CD4-positive, alpha-beta T cell treated with Interleukin-12 subunit alpha and Interleukin-12 subunit beta, for 1 hour (primary cell): ENCODE measurements at places on chromosomes 2 and 18.

DNA sequence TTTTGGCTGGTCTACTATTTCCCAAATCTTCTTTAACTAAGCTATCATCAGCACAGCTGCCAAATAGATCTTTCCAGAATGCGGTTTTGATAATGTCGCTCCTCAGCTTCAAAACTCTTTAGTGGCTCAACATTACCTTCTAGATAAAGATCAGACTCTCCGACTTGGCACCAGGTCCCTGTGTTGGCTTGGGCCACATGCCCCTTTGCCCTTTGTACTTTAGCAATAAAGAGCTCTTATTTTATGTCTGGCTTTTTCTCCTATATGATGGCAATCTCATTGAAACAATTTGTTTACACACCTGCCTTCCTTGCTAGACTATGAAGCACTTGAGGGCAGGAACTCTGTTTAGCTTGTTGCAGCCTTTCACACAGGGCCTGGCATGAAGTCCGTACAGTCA is 128.9 kb upstream of the GATA6 start:
- no peak for DNase-seq

- no peak for DNase-seq
These were observed 32.1 kb upstream of the PAX3 start for GRCh38 chr2:222330910-222331309.

- no peak for DNase-seq
These were observed 179.8 kb upstream of the HAAO start for GRCh38 chr2:42971947-42972736.

GRCh38 chr2:7837237-7837760 is 844.6 kb upstream of the ID2 start:
- DNase-seq, result no peak

- no peak for DNase-seq
These were observed 2.1 kb upstream of the SNED1 start for GRCh38 chr2:240996161-240996833.

GRCh38 chr2:235990344-235990743 is 177.8 kb downstream of the GBX2 start:
- DNase-seq, result no peak

- DNase-seq, result no peak
These were observed 201.2 kb downstream of the SUCLG1 start for GRCh38 chr2:84257831-84258230.

- no peak for DNase-seq
These were observed 34.5 kb downstream of the BCL2 start for GRCh38 chr18:63284827-63285733.

DNA sequence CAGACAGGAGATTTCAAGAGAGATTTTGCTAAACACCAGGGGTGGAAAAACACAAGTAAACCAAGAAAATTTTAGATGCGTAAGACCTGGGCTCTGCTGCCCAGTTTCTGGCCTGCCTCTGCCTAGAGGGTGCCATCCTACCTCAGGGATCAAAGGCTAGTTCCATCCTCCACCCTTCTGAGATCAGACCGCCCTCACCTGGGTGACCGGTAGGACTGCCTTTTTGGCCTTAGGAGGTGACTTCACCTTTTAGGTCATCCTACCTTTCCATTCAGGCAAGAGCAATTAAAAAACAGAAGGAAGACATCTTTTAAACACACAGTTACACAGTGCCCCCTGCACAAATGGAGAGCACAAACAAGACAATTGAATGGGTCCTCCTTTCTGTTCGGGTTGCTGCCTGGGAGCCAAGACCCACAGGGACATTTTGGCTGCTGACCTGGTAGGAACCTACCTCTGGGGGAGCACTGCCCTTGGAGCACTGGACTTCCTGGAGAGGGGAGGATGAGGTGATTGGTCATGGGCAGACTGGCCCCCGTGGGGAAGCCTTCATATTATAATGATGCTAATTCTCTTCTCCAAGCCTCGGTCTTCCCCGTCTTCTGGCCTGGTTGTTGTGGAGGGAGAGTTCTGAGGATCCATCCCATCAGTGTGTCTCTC is 3.1 kb downstream of the PSD4 start:
- DNase-seq, result no peak

DNA sequence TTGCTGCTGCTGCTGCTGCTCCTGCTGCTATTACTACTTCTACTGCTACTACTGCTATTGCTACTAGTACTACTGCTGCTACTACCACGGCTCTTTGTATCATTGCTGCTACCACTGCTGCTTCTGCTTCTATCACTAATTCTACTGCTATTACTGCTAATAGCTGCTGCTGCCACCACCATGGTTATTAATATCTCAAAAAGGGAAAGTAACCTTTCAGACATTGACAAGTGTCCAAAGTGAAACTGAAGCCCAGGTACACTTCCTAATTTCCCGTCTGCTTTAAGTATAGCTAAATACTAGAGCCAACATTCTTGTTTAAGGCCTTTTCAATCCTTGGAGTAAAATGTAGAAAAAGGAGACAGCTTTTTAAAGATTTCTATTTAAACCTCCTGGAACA is 45.4 kb upstream of the EHBP1 start:
- DNase-seq, result no peak

DNA sequence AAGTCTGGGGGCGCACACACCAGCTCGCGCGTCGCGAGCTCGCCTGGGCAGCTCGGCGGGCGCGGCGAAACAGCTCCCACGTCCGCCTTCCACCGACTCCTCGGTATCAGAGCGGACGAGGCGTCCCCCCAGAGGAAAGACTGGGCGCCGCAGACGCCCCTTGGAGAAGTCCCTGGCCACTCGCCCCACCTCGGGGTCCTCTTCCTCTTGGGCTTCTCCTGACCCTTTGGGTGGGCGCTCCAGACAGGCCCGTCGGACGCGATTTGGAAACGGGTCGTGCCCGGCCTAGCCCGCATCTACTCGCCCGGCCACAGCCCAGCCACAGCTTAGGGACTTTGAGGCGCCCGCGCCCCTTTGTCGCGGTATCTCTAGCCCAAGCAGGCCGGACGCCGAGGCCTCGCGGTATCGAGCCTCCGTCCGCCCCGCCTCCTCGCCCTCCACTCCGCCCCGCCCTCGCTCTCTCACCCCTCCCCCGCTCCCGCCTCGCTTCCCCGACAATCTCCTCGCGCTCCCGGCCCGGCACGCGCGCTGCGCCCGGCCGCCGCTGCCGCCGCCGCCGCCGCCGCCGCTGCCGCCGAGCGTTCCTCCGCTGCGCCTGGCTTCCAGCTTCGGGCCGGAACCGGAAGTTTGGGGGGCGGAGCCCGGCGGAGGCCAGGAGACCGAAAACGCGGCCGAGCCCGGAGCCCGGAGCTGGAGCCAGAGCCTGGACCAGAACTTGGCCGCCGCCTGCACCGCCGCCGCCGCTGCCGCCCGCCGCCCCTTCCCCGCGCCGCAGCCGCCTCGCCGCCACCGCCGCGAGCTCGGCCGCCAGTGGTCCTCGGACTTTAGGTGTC is 749 bp upstream of the ACVR2A start:
- DNase-seq, result peak; percentile 87

GRCh38 chr2:24618144-24618543 is 127.1 kb downstream of the NCOA1 start:
- DNase-seq, result no peak

DNA sequence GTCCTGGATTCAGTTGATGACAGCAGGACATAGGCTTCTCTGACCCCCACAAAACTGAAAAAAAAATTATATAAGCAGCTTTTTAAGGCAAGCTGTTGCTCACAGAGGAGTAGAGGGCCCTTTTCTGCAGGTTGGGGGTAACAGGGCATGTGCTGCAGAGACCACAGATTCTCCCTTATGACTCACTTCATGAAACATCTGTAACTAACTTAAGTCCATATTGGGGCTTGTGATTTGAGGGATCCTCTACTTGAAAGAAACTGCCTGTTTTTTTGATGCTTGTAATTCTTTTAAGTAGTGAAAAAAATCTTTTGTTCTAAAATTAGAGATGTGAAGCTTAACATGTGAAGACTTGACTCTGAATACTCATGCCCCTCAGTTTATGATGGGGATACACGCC is 33.4 kb downstream of the XRCC5 start:
- no peak for DNase-seq

DNA sequence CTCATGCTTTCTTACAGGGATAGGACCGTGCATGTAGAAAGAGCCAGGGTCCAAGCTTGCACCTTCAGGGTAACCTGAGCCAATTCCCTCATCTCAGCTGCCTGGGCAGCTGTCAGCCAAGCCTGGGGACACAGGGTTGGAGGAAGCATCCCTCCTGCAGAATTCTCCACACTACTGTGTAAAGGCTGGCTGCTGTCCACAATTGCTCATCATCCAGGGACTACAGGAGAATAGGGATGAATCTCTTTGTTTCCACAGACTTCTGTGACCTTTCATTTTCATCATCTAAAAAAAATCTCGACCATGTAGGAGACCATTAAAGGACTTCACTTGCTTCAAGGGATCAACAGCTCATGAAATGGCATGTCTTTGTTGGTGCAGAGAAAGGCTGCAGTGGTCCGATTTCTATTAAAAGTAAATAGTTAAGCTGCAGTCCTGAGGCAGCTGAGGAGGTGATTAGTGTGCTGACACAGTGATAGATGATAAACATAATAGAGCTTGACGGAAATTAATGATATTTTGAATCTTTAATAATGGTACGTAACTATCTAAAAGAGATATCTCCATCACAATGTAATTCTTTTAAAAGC is 74.4 kb upstream of the COPS8 start:
- DNase-seq, result no peak

GRCh38 chr2:157363612-157364101 is 38.0 kb upstream of the ERMN start:
- peak; percentile 15 for DNase-seq

GRCh38 chr18:11883153-11883552 is 25.0 kb downstream of the MPPE1 start:
- DNase-seq, result no peak

DNA sequence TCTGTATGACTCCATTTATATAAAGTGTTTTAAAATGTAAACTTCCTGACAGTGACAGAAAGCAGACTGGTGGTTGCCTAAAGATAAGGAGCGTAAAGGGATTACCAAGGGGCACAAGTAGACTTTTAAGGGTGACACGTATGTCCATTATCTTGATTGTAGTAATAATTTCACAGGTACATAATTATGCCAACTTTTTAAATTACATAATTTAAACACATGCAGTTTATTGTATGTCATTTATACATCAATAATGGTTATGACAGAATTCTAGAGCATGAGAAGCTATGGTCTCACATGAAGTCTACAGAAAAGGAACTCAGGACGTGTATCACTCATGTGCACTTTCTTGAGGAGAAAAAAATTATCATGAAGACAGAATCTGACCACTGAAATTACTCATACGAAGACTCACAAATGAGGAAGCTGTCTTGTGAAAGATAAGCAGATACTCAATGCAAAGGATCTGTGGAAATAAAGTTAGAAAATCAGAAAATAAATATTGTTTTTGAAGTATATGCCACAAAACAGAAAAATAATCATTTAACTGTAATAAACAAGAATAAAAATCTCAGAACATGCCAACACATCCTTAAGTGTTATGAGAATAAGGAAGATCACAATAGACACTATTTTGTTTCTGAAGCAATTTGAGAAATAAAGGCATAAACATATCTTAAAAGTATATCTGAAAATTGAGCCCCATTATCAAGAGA is 84.4 kb downstream of the TMEM131 start:
- no peak for DNase-seq

DNA sequence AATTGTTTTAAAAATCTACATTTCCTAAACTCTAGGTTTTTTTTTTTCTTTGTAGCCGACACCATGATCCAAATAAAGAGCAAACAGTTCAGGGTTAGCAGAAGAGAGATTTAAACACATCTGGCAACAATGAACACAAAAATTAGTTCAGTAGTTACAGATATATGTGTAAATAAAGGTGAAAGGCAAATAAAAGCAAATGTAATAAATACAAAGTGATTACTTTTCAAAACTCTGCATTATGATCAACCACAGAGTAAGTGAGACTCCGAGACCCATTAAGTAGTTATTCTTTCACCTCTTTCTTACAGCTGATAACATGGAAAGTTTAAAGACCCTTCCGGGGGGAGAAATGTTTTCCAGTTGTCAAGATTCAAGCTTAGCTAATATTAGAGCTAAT is 716 bp downstream of the CALCRL start:
- DNase-seq, result no peak

DNA sequence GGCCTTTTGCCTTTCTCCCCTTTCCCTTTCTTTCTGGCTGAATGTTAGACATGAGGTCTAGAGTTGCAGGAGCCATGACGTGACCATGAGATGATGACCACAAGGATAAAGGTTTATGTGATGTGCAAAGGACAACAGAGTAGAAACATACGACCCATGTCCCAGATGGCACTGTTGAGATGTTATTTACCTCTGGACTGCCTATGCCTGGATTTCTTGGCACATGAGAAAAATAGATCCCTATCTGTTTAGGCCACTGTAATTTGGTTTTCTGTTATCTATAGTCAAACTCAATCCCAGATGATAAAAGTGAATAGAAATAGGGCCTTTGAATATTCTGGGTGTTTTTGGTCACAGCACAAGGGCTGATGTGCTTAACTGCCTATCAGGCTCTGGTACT is 58.8 kb downstream of the GDF7 start:
- DNase-seq, result no peak

DNA sequence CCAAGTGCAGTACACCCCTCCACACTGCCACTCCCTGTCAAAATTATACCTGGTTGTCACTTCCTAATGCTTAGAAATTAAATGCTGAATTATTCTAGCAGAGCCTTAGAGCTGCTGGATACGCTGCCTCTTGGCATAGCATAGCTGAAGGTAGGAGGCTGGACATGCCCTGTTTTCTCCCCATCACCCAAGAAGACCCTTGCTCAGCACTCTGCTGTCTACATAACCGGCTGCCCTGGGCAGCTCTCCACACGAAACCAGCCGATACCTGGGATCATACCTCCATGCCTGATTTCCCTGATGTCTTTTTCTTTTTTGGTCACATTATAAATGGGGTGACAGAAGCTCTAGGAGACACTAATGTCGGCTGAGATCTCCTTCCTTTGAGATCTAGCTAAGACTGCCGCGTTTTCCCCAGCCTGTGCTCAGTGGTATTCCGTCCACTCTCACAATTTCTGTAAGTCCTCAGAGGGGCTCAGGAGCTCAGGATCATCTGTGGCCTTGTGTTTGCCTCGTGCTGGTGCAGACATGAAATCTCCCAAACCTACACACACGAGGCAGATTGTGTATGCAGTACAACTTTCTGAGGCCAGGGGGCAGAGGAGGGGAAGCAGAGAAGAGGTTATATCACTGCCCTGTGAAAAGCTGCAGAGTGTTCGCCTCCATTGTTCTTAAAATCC is 13.5 kb upstream of the ZAP70 start:
- DNase-seq, result peak; percentile 70

- no peak for DNase-seq
These were observed 305.0 kb upstream of the ID2 start for GRCh38 chr2:8376603-8377410.

- DNase-seq, result no peak
These were observed 40.9 kb upstream of the SMAD7 start for GRCh38 chr18:48991676-48992075.

DNA sequence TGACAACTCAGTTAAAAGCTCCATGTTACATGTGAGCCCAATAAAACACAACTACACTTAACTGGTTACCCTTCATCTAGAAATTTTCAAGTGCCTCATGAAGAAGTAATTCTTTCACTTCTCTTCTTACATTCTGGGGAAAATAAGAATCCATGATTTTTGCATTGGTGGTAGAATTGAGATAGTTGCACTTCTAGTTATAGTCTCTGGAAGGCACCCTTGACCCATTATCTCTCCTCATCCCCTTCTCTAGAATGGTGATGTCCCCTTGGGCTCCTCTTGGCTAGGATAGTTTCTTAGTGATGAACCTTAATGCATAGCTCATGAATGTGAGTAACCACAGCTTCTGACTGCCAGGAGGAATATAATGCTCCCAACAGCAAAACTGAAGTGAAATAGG is 3.6 kb downstream of the LGALSL start:
- no peak for DNase-seq
